ENCODE measurements at places on chromosomes 5 and 9.

- no peak for DNase-seq
Observed at GRCh38 chr9:83247732-83248131, 184.8 kb upstream of the RASEF start.

DNA sequence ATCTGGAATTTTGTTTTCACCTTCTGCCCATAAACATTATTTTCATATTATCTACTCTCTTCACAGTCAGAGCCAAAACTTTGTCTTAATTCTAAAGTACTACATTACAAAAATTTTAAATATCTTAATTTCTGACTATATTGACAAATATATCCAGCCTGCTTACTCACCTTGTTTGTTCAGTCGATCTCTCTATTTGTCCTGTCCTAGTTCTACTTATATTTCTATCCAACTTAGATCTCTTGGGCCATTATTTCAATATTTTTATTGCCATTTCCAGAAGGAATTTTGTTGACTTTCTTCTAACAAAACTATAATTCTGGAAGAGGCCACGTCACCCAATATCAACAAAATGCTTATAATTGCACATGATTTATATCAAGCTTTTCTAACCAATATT, 652.8 kb upstream of the CTNND2 start:
- no peak for DNase-seq

DNA sequence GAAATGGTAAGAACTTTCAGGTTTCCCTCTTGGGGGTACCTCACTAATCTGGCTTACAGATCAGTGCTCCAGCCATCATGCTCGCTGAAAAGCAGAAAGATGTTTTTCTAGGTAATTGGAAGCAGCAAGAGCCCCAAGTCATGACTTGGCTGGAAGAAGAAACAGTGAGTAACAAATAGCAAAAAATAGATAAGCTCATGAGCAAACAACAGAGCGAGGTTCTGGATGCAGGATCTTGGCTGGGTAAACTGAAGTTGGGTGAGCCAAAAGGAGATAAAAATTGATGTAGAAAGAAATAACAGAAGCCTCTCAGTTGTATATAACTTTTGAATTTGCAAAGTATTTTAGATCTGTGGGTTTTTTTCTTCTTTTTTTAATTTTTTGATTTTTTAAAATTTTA, 110.1 kb downstream of the INSYN2B start:
- DNase-seq = no peak

DNA sequence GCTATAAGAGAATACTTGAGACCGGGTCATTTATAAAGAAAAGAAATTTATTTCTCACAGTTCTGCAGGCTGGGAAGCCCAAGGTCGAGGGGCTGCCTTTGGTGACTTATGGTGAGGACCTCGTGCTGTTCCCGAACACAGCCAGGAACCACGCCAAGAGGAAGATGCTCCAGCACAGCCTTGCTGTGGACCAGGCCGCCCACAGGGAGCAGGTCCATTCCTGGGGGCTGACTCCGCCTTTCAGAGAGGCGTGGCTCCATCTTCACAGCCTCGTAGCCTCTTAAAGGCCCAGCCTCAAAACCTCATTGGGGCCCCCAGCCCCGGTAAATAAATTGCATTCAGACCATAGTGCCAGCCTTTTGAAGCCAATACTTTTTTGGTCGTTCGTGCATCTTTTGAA, 93.5 kb upstream of the CACNA1B start:
- no peak for DNase-seq

DNA sequence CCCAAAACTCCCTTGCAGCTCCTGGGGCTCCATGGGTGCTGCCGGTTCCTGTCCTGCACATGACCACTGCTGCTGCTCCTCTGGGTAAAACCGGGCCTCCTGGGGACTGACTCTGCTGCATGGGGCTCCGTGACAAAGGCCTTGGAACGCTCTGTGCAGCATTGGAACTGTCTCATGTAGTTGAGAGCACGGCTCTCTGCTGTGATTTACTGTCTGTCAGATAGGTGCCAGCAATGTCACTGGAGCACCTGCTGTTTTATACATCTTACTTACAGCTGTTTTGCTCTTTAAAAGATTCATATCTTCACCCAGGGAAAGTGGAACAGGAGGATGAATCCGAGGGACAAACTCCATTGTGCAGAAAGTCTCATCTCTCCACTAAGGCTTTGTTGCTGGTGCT, 138.1 kb downstream of the YIPF5 start:
- DNase-seq = no peak

- no peak for DNase-seq
Observed at GRCh38 chr9:105833271-105833975, 139.1 kb downstream of the TMEM38B start.

DNA sequence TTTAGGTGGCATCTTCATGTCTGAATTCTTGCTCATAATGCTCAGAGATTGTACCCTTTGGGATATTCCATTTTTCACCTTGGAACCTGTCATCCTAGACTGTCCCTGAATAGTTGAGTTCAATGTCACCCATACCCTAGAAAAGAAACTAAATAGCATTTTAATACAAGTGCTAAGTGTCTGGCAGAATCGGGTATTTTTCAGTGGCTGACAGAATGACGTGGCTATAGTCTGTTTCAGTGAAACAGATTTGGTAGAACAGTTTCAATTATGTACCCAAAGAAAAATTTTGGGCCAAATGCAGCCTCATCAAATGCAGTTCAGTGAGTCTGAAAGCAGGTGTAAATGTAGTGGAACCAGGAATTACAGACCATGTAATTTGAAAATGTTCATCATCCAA, 1041.2 kb downstream of the DTWD2 start:
- no peak for DNase-seq

GRCh38 chr5:149285153-149285552, 13.5 kb downstream of the AFAP1L1 start:
- no peak for DNase-seq

- no peak for DNase-seq
Observed at GRCh38 chr5:16809395-16810207, 126.5 kb downstream of the MYO10 start.

- no peak for DNase-seq
Observed at GRCh38 chr9:135920973-135921585, 13.7 kb upstream of the CAMSAP1 start.

DNA sequence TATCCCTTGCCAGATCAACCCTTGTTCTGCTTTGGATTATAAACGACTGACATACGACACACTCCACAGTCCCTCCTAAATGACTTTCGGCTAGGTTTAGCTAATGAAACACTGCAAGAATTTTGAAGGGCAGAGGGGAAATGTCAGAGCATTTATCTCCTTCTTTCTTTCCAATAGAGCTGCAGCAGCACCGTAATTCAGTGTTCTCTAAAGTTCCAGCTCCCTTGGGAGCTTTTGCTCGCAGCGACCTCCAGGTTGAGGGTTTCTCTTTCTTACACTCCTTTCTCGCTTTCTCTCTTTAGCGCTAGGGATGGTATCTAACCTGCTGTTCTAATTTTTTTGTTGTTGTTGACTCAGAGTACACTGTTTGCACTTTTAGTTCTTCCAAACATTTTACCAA, 467.1 kb upstream of the ST8SIA4 start:
- no peak for DNase-seq

- DNase-seq = no peak
Observed at GRCh38 chr5:118647587-118647986, 340.8 kb downstream of the DTWD2 start.

- no peak for DNase-seq
Observed at GRCh38 chr5:34598177-34598794, 57.8 kb upstream of the RAI14 start.

DNA sequence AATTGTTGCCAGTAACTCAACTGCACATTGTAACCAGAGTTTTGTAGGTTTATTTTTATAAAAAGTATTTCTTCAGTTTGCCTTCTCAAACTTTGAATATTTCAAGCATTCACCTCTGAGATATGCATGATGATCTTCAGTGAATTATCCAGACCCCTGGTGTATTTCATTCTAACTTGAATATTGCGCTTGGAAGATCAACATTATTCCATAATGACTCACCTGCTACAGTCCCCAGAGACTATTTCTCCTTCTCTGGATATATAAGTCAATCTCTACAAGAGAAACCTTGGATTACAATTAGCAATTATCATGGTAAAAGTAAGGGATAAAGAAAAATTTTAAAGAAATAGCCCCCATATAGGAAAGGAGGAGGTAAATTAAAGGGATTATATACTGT, 1041.0 kb downstream of the TLE1 start:
- no peak for DNase-seq

DNA sequence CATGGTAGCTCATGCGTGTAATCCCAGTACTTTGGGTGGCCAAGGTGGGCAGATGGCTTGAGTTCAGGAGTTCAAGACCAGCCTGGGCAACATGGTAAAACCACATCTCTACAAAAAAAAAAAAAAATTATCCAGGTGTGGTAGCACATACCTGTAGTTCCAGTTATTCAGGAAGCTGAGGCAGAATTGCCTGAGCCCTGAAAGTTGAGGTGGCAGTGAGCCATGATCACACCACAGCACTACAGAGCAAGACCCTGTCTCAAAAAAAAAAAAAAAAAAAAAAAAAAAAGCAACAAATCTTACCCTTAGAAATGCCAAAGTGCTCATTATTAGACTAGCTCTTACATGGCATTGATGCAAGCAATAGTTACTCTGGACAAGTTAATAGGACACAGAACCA, 724.9 kb downstream of the MAT2B start:
- no peak for DNase-seq
